ENCODE measurements at places on chromosomes 16 and 17. TPM values are rescaled to one million over a fixed set of nuclear protein-coding genes. Genes with fewer than 3 reads are reported as not detected.

- peak; percentile 3 for DNase-seq
Observed at GRCh38 chr17:18921912-18922451, 30.0 kb upstream of the SLC5A10 start.

- no peak for DNase-seq
Observed at GRCh38 chr17:12282056-12282455, 261.4 kb downstream of the MAP2K4 start.

GLP2R gene
- total RNA-seq: under 0.01 TPM

GRCh38 chr17:17141860-17142552, 64.1 kb downstream of the PLD6 start:
- DNase-seq: peak; percentile 75

DNA sequence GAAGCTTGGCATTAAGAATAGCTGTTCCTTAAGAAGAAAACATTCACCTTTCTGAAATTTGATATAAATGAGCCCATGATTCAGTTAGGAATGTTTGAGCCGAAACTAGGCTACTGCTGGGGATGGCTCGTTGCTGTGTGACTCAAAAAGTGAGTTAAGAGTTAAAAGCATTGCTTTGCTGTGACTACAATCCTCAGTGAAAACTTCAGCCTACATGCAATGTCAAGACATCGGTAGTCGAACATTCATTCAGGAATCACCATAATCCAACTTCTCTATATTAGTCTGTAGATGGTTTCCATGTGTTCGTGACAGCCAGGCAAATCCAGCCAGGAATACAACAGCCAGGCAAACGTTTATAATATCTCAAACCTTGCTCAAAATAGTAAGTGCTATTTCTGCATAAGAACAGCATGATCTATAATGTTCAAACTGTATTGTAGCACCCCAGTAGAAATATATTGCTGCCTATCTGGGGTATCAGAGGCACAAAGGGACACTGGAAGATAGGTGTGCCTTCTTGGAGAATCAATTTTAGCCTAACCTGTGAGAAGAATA, 1225.1 kb downstream of the CDH8 start:
- DNase-seq: no peak

PDILT gene
- not detected for total RNA-seq

- DNase-seq: no peak
Observed at GRCh38 chr16:27698746-27699145, 148.8 kb downstream of the KATNIP start.

GRCh38 chr17:80970044-80970761, 21.4 kb upstream of the CHMP6 start:
- peak; percentile 58 for DNase-seq

GRCh38 chr17:4054446-4054845, 88.4 kb downstream of the ZZEF1 start:
- DNase-seq: no peak

DNA sequence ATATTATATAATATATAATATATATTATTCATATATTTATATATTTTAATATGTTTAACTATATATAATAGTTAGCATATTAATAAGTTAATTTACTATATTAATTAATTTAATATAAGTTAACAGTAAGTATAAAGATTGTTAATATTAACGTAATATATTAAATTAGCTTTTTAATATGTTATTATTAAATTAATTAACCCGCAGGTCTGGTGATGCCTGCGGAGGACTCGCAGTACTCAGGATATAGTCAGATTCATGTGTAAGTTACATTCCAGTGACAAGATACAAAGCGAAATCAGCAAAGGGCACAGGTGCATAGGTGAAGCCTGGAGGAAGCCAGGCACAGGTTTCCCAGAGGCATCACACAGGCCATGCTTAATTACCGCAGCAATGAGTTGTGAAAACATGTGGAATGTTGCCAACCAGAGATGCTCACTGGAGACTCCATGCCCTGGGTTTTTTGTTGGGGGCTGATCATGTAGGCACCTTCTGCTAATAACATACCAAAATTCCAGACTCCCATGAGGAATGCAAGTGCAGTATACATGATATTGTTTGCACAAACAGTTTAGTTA, 130.4 kb upstream of the MPHOSPH6 start:
- no peak for DNase-seq

Measured in lung microvascular endothelial cell (primary cell).